ENCODE measurements at places on chromosomes 7 and 10.

GRCh38 chr10:26311383-26311940 lies 94.9 kb downstream of the GAD2 start:
- DNase-seq = no peak

DNA sequence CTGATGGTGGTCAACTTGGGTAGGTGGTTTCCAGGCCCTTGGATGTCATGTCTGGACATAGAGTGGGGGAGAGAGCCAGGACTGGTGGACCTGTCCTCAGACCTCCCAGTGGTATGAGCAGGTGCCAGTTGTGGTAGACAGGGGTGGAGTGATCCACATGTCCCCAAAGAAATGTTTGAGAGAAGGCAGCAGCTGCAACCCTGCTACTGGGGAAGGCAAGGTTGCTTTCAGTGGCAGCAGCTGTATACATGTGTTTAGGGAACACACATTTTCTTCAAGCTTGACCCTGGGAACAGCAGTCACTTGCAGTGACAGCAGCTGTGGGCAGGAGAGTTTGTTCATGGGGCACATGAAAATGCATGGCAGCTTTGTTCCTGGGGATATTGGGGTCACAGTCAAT lies 882.6 kb upstream of the C7orf33 start:
- no peak for DNase-seq

DNA sequence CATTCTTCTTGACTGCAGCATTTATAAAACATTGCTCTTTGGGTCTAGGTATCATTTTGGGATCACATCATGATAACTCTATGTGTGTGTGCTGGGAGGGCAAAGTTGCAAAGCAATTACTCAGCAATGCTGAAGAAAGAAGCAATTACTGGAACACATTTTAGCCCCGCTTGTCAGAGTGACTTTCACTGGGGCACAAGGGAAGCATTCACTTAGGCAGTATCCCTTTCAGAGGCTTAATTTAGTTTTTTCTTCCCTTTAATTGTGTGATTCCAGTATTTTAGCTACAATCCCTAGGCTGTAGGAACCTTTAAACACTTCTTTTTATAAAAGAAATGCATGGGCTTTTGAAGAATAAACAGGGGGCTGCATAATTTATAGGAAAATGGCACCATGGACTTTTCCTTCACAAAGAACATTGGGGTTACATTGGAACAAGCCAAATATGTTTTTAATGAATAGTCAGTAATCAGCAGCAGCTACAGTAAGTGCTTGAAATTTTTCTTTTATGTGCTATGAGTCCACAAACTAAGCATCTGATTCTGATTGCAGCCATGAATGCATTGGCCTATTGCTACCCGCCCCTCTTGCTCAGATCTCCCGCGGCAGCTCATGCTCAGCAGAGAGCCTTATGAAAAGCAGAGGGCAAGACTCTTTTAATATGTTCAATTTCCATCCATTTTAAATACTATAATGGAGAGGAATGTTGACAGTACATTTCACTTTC lies 51.2 kb upstream of the NXPH1 start:
- DNase-seq = no peak

DNA sequence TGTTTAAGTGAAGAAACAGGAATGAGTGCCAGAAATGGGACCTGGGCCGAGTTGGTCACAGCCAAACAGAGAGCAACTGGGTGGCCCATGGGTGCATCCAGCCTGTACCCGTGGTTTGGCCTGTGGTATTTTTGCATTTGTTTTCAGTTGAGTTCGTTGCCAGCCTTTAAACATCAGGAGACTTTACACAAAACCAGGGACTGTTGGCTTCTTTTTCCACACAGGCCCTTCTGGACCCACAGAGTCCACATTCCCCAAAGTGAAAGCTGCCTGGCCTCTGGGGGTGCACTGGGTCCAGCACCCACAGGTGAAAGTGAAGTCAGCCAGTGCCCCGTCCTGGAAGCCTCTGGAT lies 54.1 kb upstream of the TNS3 start:
- no peak for DNase-seq

DNA sequence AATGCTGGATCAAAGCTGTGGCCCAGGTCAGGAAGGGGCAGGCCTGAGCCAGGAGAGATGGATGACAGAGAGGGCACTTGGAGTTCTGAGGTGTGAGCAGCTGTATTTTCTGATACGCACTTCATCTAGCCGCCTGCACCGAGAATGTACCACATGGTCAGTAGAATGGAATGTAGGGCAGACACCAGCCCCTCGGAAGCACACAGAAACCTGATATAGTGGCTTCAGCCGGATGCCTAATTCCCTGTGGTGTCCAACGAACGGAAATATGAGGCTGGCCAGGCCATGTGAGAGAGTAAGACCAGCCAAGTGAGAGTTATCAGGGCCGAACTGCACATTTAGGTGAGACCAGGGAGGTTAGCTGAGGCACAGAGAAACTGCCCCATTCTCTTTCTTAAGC lies 46.7 kb upstream of the PLCE1 start:
- peak; percentile 93 for DNase-seq

DNA sequence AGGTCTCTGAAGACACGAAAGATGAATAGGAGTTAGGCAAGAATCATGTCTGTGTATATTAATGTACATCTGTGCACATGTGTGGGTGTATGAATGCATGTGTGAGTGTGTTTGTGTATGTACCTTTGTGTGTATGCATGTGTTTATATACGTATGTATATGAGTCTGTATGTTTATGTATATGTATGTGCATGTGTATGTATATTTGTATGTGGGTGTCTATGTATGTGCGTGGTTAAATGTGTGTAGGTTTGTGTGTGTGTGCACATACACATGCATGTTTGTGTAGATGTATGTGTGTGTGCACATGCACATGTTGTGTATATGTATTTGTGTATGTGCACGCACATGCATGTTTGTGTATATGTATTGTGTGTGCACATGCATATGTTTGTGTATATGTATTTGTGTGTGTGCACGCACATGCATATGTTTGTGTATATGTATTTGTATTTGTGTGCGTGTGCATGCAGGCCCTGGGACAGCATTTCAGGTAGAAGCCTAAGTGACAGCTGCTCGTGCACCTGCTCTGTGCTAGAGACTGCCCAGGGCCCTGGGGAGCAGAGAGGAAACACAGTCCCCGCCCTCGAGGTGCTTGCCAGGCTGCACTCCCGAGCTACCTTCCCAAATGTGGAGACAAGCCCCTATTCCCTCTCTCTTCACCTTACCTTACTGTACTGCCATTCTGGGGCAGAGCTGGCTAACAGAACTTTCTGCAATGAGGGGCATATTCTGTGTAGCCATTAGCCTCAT lies 12.1 kb downstream of the PNLIPRP1 start:
- no peak for DNase-seq

DNA sequence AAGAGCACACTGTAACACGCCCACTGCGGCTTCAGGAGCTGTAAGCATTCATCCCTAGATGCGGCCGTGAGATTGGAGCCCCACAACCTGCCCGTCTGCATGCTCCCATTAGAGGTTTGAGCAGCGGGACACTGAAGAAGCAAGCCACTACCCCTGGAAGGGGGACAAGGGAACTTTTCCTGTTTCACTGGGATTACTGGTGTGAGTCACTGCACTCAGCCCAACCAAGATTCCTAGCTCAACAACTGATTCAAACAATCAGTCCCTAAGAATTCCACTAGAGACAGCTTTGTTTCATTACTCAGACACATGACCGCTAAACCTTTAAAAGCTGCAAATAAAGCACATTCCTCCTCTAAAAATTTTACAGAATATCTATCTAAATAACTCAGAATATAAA lies 69.8 kb downstream of the ORC5 start:
- peak; percentile 52 for DNase-seq

DNA sequence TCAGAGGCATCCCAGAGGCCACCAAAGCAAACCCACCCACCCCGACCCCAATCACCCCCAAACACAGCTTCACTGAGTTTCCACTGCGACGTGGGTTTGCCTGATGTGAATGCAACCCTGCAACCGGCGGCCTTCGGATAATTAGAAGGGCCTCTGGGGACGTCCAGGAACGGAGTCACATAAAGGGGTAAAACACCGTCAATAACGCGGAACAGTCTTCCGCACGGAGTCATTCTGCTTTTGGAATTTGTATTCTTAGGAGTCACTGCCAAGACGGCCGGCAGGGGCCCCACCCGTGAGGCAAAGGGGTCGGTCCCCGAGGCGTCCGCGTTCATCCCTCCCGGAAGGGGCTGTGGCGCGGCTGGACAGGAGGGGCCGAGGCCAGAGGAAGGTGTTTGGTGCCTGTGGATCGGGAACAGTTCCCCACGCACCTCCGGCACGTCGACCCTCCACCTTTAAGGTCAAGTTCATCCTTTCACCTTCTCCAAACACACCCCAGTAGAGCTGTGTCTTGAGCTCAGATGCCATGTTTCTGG lies 36.7 kb upstream of the PDGFA start:
- no peak for DNase-seq

GRCh38 chr10:128881086-128881485 lies 586.0 kb upstream of the MGMT start:
- DNase-seq = no peak

- DNase-seq = no peak
Observed at GRCh38 chr10:128286141-128286761, 160.0 kb upstream of the MKI67 start.

- DNase-seq = no peak
Observed at GRCh38 chr7:72152161-72153131, 259.7 kb downstream of the CALN1 start.

GRCh38 chr7:44909596-44910389 lies 24.5 kb upstream of the PURB start:
- DNase-seq = no peak

DNA sequence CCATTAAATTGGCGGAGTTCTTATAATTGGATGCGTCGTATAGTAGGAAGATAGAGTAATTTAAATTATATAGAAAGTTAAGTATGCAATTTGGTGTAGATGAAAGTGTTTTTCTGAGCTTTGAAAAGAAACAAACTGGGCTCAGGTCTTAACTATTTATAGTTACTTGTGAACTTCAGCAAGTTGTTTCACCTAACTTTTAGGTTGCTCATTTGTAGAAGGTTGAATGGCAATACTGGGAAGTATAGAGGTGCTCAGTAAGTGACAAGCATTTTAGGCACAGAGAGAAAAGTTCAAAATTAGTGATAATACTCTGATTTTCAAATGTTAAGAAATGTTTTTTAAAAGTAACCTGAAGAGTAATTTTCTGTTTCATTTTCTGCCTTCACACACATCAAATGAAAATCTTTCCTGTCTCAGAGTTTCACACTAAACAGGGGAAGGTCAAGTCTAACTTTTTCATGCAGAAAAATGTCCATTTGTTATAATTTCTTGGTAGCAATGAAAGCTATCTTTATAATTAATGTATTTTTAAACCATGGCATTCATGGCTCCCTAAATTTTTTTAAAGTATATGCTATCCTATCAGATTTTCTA lies 146.5 kb downstream of the PHF14 start:
- no peak for DNase-seq

DNA sequence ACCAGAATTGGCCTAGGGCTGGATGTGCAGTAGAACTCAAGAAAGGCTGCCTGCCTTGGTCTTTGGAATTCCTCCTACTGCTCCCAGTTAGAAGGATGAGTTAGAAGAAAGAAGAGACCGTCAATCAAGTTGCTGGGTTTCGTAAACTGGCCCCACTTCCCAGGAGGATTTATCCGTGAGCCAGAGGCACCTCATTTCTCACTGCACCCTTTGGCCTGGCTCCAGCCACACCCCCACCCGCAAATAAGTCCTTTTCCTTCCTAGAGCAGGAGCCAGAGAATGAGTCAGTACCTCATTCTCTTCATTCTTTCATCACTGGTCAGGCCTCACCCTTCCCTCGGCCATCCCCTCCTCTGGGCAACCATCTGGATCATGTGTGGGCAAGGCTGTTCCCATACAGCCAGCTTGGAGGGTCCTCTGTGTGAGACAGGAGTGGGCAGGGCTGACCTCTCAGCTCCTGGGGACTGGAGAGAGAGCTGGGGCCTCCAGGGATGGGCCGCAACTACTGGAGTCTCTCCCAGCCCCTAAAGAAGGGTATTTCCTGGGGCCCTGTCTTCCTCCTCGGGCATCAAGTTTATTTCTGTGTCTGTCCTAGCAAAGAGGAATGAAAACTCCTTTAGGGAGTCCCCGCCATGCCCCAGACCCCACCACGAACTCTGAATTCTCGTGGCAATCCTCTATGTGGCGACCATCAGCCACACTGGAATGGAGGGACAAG lies 87.2 kb upstream of the DUSP5 start:
- peak; percentile 94 for DNase-seq

DNA sequence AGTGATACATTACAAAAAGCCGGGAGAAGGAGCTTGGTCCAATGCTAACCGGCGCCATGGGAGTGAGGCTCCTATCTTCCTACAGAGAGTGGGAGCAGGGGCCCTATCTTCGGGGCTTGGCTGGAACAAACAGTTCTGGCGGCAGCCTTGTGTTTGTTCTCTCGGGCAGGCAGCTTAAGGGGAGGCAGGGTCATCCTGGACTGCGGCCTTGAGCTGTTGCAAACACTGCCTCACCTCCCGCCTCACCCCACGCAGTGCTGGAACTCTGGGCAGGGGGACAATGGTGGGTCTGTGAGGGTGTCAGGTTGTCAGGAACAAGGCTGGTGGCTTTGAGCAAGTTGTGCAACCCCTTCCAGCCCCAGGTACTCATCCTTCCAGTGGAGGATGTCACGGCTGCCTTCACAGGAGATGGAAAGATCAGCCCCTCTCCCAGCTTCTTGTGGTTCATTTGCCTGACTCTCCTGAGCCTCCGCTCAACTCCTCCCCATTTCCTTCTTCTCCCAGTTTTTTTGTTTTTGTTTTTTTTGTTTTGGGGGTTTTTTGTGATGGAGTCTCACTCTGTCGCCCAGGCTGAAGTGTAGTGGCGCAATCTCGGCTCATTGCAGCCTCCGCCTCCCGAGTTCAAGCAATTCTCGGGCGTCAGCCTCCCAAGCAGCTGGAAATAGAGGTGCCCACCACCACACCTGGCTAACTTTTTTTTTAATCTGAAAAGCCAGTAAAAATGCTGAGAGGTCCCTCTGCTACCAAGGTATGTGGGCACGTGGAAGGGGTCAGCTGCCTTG lies 57.4 kb downstream of the SPOCK2 start:
- DNase-seq = peak; percentile 64

DNA sequence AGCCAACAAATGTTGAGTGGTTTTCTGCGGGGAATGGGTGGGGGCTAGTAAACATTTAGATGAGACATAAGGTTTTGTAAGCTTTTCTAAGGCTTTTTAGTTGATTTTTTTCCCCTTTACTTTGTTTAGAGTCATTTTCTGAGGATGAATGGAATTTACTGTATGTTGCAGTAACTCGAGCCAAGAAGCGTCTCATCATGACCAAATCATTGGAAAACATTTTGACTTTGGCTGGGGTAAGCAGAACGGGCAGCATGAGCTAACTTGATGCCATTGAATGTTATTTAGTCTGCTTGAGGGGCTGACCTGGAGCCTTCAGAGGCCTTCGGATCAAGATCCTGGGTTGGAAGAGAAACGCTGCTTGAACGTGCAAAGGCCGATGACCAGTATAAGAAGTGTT lies 37.3 kb downstream of the FBH1 start:
- no peak for DNase-seq

DNA sequence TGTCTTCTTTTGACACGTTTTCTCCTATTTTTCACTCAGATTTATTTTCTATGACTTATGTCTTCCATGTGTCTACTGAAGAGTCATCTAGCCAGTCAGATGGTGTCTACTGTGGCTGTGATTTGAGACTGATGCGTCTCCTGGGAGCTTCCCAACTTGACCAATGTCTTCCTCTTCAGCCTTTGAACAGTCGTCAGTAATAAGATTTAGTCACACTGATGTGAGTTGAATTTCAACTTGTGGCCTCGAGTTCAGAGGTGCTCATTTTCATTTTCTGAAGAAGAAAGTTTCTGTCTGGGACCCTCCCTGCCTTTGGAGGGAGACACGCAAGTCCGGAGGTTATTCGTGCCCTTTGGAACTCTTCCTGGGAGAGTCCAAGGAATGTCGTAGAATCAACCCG lies 221.9 kb upstream of the INHBA start:
- no peak for DNase-seq
